ENCODE measurements at places on chromosomes 16 and 17.

DNA sequence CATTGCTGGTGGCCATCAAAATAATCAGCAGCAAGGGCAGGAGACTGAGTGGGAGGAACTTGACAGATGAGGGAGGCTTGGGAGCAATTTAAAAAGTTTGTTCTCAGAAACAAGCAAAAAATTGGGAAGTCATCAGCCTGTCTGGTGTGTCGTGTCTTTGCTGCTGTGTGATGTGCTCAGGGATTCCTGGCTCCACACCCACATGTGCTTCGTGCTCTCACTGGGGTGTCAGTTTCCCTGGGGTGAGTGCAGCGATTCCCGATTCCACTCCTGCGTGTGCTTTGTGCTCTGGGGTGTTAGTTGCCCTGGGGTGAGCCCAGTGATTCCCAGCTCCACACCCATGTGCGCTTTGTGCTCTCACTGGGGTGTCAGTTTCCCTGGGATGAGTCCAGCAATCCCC is 228.1 kb downstream of the SNX29 start:
- no peak for DNase-seq

GRCh38 chr17:3974980-3975379 is 10.7 kb upstream of the ATP2A3 start:
- DNase-seq, result no peak

DNA sequence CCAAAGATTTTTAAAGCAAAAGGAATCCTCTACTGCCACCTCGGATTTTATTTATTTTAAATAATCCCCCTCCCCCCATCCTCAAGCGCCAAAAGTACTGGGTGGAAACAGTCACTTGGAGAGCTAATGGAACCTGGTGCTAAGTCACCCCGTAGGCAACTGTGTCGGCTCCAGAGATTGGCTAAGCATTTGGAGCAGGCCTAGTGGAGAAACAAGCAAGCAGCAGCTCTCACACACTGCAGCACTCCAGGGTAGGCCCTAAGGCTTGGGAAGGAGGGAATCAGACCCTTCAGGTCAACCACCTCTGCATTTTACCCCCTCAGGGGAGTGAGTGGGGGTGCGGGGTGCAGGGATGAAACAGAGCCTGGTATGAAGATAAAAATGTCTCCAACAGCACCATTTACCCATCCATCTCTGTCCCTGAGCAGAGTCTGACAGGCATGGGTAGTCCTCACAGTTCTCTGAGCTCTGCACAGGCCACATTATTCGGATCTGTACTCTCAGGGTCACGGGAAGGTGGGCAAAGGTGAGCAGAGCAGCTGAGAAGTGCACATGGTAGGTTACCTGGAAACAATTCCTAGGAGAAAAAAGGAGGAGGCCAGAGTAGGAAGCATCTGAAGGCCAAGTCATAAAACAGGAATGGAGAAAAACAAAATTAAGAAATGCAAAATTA is 27.2 kb upstream of the STAC2 start:
- no peak for DNase-seq

- no peak for DNase-seq
Observed at GRCh38 chr16:28603381-28604185, 6.3 kb downstream of the SULT1A1 start.

- DNase-seq, result no peak
Observed at GRCh38 chr16:13441675-13442074, 478.3 kb upstream of the ERCC4 start.

DNA sequence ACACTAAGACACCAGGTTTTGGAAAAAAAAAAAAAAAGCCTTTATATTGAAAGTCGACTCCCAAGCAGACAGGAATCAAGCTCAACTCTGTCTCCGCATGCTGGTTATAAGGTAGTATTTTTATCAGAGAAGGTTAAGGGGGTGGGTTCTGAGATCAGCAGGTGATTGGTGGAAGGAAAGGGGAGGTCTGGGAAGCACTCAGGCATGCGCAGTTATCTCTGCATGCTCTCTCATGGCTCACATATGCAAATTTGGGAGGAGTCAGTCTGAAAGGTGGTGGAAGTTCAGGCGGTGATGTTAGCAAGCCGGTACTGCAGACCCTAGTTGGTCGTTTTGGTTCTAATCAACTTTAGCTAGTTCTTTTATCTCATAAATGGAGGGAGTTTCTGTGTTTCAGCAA is 357.6 kb upstream of the C16orf82 start:
- DNase-seq, result no peak

- no peak for DNase-seq
Observed at GRCh38 chr17:62676952-62677596, 49.6 kb downstream of the MRC2 start.

DNA sequence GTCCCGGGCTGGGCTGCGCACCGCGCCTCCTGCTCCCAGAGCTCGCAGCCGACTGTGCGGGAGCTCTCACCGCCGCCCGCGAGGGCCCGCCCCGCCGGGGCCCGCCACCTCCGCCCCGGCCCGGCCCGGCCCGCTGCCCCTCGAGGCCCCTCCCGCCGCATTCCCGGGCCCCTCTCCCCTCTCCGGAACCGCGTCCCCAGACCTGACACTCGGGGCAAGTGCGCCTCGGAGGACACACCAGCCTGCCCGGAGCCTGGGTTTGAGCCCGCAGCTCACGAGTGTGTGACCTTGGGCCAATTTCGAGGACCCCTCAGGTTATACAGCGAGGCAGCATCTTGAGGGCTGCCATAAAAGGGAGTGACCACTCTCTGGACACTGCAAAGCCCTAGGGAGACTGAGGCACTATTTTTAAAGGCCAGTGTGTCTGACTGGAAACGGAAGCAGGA is 2.0 kb upstream of the GRIN2C start:
- DNase-seq, result no peak

DNA sequence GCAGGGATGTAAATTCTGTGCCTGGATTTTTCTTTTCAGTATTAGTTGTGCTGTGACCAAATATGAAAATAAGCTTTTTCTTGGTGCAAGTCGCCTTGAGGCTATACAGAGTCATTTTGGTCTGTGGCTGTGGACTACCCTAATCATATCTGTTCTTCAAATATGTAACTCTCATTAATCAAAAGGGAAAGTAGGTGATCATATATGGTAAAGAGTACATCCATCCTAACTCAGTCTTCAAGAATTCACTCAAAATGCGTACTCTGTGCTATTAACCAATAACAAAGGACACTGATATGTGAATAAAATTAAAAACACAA is 2.6 kb downstream of the CPD start:
- no peak for DNase-seq

GRCh38 chr17:42803074-42803883 is 4.6 kb downstream of the CNTD1 start:
- DNase-seq, result no peak

DNA sequence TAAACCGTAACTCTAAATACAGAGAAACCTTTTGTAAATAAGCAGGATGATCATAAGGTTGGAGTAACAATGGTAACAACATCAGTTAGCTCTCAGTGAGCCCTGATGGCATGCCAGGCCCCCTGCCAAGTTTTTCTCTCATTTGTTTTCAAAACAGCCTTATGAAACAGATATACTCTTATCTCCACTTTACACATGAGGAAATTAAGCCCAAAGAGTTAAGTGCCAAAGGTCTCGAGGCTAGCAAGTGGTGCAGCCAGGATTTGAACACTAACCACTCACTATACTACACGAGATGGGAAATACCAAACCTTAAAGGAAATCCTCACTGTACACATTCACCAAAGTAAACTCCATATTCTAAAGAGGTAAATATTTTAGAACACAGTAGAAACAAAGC is 15.0 kb downstream of the USP31 start:
- peak; percentile 14 for DNase-seq

DNA sequence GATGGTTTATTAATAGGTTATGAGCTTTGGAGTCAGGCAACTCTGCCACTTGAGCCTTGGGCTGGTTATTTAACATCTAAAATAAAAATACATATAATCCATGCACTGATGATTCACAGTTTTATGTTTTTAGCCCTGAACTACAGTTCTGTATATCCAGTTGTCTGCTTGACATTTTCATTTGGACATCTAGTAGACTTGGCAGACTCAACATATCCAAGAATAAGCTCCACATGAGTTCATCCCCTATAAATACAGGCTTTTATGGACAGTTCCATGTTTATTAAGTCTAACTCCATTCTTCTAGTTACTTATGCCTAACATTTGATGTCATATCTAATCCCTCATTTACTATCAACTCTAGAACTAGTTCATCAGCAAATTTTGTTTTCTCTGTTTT is 174.2 kb downstream of the KIF2B start:
- no peak for DNase-seq

DNA sequence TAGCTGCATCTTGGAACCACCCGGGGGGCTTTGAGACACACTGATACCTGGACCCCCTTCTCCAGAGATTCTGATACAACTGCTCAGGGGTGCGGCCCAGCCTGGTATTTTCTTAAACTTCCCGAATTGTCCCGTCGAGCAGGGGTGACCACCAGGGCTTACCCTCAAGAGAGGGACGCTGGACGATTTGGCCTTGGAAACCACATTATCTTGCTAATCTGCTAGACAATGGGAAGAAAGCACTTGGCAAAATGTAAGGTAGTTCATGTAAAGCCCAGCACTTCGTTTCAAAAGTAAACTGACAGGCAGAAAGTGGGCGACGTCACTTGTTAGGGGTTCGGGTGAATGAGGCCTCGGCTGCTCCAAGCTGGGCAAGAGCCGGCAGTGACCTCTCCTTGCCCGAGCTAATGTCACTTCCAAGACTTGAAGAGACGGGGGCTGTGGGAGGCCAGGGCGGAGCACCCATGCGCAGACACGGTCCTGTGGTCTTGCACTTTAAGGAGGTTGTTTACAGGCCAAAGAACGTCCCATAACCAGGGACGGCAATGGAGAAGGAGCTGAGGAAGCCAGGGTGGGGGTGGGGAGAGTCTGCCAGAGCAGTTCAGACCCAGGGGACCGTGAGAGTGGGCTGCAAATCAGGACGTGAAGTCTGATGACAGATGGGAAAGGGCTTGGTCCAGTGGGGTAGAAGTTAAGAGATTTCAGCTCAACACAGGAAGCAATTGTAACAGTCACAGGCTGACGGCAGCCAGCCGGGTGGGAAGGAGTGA is 152.7 kb upstream of the GSE1 start:
- DNase-seq, result peak; percentile 57

DNA sequence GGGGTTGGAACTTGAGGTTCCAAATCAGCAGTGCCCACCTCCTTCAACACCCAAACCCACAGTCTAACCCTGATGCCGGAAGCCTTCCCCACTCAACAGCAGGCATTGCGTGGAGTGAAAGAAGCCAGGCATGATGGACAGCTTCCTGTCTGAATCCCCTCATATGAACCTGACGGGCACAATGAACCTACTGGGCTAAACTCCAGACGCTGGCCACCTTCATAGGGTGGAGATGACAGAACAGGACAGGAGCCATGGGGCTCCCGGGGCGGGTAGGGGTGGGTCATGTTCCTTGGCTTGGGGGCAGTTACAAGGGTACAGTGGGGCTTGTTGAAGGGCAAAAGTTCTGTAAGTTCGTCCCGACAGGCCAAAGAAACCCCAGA is 460 bp upstream of the HSBP1 start:
- DNase-seq, result no peak

DNA sequence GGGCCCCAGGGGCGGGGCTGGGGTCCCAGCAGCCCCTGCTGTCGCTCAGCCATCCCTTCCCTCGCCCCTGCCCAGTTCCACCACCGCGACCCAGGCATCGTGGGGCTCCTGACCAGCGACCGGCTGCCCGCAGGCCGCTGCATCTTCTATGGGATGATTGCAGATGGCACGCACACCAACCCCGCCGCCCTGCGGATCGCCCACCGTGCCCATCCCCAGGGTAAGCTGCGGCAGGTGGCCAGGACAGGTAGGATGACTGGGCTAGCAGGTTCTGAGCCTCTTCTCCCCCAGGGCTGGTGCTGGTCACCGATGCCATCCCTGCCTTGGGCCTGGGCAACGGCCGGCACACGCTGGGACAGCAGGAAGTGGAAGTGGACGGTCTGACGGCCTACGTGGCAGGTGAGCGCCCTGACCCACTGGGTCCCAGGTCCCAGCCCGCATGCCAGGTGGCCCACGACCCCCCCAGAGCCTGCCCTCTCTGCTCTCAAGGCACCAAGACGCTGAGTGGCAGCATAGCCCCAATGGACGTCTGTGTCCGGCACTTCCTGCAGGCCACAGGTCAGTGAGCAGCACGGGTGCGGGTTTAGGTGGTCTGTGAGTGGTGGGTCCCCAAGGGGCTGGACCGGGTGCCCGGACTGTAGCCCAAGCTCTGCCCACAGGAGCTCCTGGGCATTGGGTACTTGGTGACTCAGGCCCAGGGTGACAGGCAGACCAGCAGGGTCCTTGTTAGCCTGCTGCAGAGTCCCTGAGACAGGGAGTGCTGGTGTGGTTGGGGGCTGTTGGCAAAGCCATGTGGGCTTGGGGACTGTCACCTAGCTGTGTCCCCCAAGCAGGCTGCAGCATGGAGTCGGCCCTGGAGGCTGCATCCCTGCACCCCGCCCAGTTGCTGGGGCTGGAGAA is 2.8 kb downstream of the CEMP1 start:
- DNase-seq, result no peak

DNA sequence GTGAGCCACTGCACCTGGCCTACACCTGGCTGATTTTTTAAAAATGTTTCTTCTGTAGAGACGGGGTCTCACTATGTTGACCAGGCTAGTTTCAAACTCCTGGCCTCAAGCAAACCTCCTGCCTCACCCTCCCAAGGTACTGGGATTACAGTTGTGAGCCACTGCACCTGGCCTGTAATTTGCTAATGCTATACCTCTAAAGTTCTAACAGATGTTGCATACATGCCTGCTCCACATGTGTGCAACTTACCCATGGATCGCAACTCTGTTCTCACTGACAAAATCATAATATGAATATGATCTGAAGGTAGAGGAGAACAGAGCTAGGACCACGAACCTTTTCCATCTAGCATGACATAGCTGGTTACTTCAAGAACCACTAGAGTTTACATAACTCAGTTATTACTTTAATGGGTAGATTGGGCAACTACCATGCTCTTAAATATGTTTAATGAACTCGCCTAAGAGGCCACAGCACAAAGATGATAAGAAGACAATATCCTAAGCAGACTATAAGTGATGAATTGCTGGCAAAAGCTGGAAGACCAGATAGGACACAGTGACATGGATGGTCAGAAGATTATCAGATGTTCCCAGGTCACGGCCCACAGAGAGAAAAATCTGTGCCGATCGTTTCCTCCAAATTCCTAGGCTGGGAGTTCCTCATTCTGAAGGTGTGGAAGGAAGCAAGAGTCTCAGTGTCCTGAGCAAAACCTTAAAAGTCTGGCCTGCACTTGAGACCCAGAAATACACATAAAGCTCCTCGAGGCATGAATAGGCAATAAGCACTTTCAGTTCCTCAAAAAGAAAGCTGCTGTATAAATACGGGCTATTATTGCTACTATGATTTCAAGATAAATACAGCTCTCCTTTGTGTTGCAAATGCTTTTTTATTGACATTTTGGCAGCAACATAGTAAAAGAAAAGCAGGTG is 53.6 kb upstream of the ICAM2 start:
- DNase-seq, result no peak

- DNase-seq, result no peak
Observed at GRCh38 chr16:49054606-49055005, 227.0 kb downstream of the CBLN1 start.

GRCh38 chr17:78110363-78111015 is 18.1 kb downstream of the TMC6 start:
- DNase-seq, result no peak

GRCh38 chr16:30122604-30123160 is 338 bp downstream of the MAPK3 start:
- DNase-seq, result no peak
